ENCODE measurements at places on chromosomes 1 and 21.

GRCh38 chr21:21324297-21324696 is 326.1 kb downstream of the NCAM2 start:
- DNase-seq = no peak

GRCh38 chr1:64480999-64481772 is 11.3 kb downstream of the CACHD1 start:
- no peak for DNase-seq

GRCh38 chr1:205326812-205327466 is 5.4 kb upstream of the NUAK2 start:
- DNase-seq = no peak

- DNase-seq = peak; percentile 66
Measured at GRCh38 chr1:19800076-19800804, 524 bp upstream of the TMCO4 start.
